ENCODE measurements at places on chromosomes 6 and 20. TPM values are rescaled to one million over a fixed set of nuclear protein-coding genes. Genes with fewer than 3 reads are reported as not detected.

Gene GINS1
- 17.6 TPM for total RNA-seq

Gene PLN
- not detected for total RNA-seq

Gene FRMD1
- total RNA-seq: not detected

Gene SIRPD
- total RNA-seq: not detected
